Thymus (tissue), 14 donors: ENCODE measurements at places on chromosomes 2 and 18.

GRCh38 chr2:235141411-235142128 lies 189.8 kb downstream of the SH3BP4 start:
- DNase-seq, result no peak
- no peaks in the 10 kb centered on the region for H3K4me1 ChIP-seq
- H3K36me3 ChIP-seq, result no peaks in the 10 kb centered on the region
- no peak overlapping the region for H3K27ac ChIP-seq
- no peaks in the 10 kb centered on the region for H3K27me3 ChIP-seq

DNA sequence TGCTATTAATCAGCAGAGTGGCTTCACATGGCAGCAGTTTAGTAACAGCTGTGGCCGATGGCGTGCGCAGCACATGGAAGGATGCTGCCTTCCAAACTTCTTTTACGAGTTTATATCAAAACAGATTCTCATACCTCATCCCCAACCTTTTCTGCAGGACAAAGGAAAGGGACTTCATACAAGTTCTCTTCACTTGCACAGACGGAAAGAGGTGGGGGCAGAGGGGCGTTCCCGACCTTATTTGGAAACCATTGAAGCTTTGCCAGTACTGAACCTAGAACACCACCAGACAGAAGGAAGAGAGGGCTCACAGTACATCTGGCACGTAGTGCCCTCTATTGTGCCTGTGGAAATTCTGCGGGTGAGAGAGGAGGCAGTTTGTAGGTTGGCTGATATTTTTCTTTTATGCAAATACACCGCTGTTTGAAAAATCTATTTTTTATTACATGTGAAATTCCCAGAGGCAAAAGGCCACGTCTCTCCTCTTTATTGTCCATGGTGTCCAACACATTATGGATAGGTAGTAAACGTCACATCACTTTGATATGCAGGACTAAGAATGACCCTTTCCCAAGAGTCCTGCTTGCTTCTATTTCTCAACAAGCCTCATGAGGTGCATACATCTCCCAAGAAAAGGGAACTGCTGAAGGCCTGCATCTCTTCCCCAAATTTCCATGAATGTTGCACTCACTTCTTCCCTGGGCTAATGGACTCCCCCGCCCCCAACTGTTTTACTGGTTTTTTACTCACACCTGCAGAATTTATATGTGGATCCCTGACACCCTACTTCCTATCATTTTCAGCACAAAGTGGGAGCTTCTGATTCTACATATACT lies 31.3 kb downstream of the COLEC12 start:
- no peaks in the 10 kb centered on the region for H3K27me3 ChIP-seq
- H3K4me1 ChIP-seq, result no peaks in the 10 kb centered on the region
- no peaks in the 10 kb centered on the region for H3K36me3 ChIP-seq
- H3K27ac ChIP-seq, result no peak overlapping the region

GRCh38 chr2:109001201-109001600 lies 12.2 kb upstream of the EDAR start:
- no peak overlapping the region for H3K27ac ChIP-seq
- H3K4me1 ChIP-seq, result peaks cover 10% of the 10 kb centered on the region
- no peaks in the 10 kb centered on the region for H3K27me3 ChIP-seq
- DNase-seq, result no peak

DNA sequence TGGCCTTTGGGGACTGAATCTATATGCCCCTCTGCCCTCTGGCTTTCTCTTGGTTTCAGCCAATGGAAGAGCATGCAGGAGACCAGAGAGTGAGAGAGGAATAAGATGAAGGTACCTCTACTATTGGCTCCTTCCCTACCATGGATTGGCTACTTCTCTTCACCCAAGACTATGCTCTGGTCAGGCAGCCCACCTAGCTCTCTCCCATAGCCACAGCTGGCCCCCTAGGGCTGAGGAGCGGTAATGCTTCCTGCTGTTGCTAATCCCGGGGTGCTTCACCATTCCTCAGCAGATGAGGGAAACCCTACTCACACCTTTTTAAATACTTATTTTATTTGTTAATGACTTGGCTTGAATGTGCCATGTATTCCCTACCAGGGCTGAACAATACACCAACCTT lies 142.4 kb downstream of the MREG start:
- H3K4me1 ChIP-seq, result no peaks in the 10 kb centered on the region
- H3K27ac ChIP-seq, result no peak overlapping the region
- no peaks in the 10 kb centered on the region for H3K36me3 ChIP-seq
- no peaks in the 10 kb centered on the region for H3K27me3 ChIP-seq
- H3K4me3 ChIP-seq, result no peak overlapping the region
- DNase-seq, result no peak

GRCh38 chr2:54695378-54695777 lies 28.1 kb upstream of the EML6 start:
- H3K27ac ChIP-seq, result no peak overlapping the region
- H3K36me3 ChIP-seq, result no peaks in the 10 kb centered on the region
- H3K27me3 ChIP-seq, result no peaks in the 10 kb centered on the region
- H3K4me1 ChIP-seq, result no peaks in the 10 kb centered on the region
- no peak for DNase-seq

GRCh38 chr2:160463245-160463644 lies 30.4 kb downstream of the RBMS1 start:
- no peaks in the 10 kb centered on the region for H3K27me3 ChIP-seq
- no peak overlapping the region for H3K4me3 ChIP-seq
- H3K36me3 ChIP-seq, result no peaks in the 10 kb centered on the region
- no peak overlapping the region for H3K27ac ChIP-seq

GRCh38 chr2:643334-643733 lies 33.9 kb downstream of the TMEM18 start:
- no peak overlapping the region for H3K4me3 ChIP-seq
- H3K4me1 ChIP-seq, result no peaks in the 10 kb centered on the region
- peaks cover 5% of the 10 kb centered on the region for H3K27me3 ChIP-seq
- no peaks in the 10 kb centered on the region for H3K36me3 ChIP-seq

DNA sequence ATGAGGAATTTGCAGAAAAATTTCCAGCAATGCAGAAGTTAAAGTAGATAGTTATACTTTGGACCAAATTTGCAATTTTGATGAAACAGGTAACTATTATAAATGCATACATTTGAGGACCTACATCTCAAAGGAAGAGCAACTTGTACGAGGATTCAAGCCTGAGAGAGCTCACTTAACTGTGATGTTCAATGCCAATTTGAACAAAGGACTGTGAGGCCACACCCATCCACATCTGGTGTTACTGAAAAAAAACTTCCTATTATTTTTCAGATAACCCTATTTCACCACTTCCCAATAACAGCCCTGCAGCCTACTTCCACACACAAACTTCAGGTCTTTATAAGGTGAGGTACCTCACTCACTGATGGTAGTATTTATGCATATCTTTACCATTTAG lies 203.5 kb upstream of the NABP1 start:
- H3K4me3 ChIP-seq, result no peak overlapping the region
- no peak overlapping the region for H3K27ac ChIP-seq
- H3K27me3 ChIP-seq, result no peaks in the 10 kb centered on the region
- no peaks in the 10 kb centered on the region for H3K4me1 ChIP-seq
- no peaks in the 10 kb centered on the region for H3K36me3 ChIP-seq
- DNase-seq, result no peak

GRCh38 chr18:28065793-28066186 lies 111.1 kb downstream of the CDH2 start:
- H3K4me3 ChIP-seq, result no peak overlapping the region
- H3K36me3 ChIP-seq, result no peaks in the 10 kb centered on the region
- DNase-seq, result no peak
- no peaks in the 10 kb centered on the region for H3K27me3 ChIP-seq

GRCh38 chr2:156908825-156909224 lies 348.7 kb upstream of the GALNT5 start:
- H3K36me3 ChIP-seq, result no peaks in the 10 kb centered on the region
- no peaks in the 10 kb centered on the region for H3K27me3 ChIP-seq
- H3K27ac ChIP-seq, result no peak overlapping the region
- no peak overlapping the region for H3K4me3 ChIP-seq
- H3K4me1 ChIP-seq, result no peaks in the 10 kb centered on the region

DNA sequence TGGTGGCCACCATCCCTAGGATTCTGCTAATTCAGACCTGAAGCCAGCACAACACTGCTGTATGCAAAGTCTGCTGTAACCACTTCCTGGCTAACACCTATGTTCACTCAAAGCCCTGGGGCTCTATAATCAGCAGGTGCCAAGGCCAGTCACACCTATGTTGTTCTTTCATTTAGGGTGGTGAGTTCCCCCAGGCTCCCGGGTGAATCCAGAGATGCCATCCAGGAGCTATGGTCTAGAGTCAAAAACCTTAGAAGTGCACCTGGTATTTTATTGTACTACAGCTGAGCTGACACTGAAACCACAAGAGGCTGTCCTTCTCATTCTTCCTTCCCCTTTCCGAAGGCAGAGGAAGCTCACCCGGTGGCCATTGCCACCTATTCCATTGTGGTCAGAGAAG lies 46.2 kb upstream of the CCDC141 start:
- DNase-seq, result no peak
- H3K36me3 ChIP-seq, result no peaks in the 10 kb centered on the region
- H3K4me3 ChIP-seq, result no peak overlapping the region
- H3K4me1 ChIP-seq, result peaks cover 12% of the 10 kb centered on the region
- H3K27me3 ChIP-seq, result no peaks in the 10 kb centered on the region
- peak overlapping the region; percentile 31 for H3K27ac ChIP-seq
